ENCODE measurements at places on chromosomes 12 and 14.

DNA sequence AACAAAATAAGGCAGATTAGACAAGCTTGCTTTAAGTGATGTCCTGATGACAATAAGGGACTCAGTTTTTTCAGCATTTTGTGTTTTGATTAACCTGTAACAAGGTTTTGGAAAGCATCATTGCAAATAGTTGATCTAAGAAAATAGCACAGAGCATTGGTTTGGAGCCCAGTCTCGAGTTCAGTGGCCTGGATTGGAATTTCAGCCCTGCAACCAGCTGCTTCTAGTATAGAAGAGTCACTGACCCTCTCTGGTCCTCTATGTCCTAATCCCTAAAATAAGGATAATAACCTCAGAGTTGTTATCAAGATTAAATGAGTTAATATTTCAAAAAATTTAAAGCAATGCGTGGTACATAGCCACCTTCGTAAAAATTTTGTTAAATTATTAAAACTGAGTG lies 25.5 kb downstream of the PDZRN4 start:
- no peaks in the 10 kb centered on the region for H3K4me1 ChIP-seq
- H3K36me3 ChIP-seq = no peaks in the 10 kb centered on the region
- no peak overlapping the region for H3K4me3 ChIP-seq
- H3K27me3 ChIP-seq = no peaks in the 10 kb centered on the region
- H3K27ac ChIP-seq = no peak overlapping the region

DNA sequence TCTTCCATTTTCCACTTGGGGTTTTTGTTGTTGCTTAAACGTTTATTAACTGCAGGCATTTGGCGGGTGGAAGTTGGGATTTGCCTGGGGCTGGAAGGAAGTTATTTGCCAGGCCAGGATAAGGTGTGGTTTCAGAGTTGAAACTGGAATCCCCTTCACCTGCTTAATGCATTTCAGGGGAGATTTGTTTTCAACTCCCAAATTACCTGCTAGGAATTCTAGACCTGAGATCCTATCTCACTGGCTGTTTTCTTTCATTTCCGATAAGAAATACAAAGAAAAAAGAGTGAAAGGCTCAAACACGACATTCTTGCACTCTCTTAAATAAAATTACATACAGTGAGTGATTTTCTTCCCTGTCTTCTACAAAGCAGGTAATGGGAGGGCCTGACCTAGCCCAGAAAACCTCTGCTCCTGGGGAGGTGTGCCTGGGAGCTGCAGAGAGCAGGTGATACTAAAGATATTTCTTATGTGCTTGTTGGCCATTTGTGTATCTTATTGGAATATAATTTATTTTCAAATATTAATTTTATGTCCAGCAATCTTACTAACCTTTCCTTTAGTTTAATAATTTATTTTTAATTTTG lies 278.2 kb downstream of the ZFP36L1 start:
- no peak overlapping the region for H3K27ac ChIP-seq
- H3K4me1 ChIP-seq = peaks cover 25% of the 10 kb centered on the region
- H3K36me3 ChIP-seq = no peaks in the 10 kb centered on the region
- no peak overlapping the region for H3K4me3 ChIP-seq

GRCh38 chr14:50452979-50453705 lies 56.5 kb upstream of the CDKL1 start:
- no peak overlapping the region for H3K4me3 ChIP-seq
- H3K27ac ChIP-seq = no peak overlapping the region
- DNase-seq = no peak
- no peaks in the 10 kb centered on the region for H3K27me3 ChIP-seq
- no peaks in the 10 kb centered on the region for H3K4me1 ChIP-seq

GRCh38 chr12:46174061-46174662 lies 94.7 kb downstream of the SLC38A1 start:
- H3K4me1 ChIP-seq = no peaks in the 10 kb centered on the region
- H3K4me3 ChIP-seq = no peak overlapping the region
- H3K27me3 ChIP-seq = no peaks in the 10 kb centered on the region
- DNase-seq = no peak

DNA sequence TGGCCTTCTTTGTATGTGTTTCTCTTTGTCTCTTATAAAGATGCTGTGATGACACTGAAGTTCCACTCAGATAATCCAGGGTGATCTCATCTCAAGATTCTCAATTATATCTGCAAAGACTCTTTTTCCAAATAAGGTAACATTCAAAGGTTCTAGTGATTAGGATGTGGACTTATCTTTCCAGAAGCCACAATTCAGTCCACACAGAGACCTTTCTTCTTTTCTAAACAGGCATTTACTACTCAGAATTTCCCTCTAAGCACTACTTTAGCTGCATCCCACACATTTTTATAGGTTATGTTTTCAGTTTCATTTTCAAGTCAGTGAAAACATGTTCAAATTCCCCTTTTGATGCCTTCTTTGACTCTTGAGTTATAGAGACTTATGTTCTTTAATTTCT lies 9.0 kb upstream of the NKX2-1 start:
- no peak overlapping the region for H3K27ac ChIP-seq
- no peak overlapping the region for H3K4me3 ChIP-seq
- H3K4me1 ChIP-seq = 0 out of 2 replicates have a peak, but pooled peaks cover 3% of the 10 kb centered on the region
- DNase-seq = no peak
- no peaks in the 10 kb centered on the region for H3K27me3 ChIP-seq

- H3K4me3 ChIP-seq = no peak overlapping the region
- no peaks in the 10 kb centered on the region for H3K27me3 ChIP-seq
These were observed 604 bp downstream of the GLIPR1 start for GRCh38 chr12:75481013-75481705.

DNA sequence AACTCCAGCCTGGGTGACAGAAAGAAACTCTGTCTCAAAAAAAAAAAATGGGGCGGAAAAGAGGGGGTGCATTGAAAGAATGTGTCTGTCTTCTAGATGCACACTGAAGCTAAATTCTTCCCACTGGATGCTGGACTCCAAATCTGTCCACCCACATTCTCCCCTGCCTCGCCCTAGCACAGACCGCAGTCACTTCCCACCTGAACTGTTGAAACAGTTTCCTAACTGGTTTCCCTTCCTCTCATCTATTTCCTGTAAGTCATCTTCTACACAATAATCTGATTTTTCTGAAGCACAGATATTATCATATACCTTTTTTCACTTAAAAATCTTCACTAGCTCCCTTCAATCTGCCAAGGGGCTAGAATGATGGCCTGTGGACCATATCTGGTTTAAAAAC lies 1.5 kb upstream of the HCAR1 start:
- H3K27ac ChIP-seq = no peak overlapping the region
- DNase-seq = no peak
- H3K4me3 ChIP-seq = no peak overlapping the region
- no peaks in the 10 kb centered on the region for H3K27me3 ChIP-seq

- DNase-seq = no peak
- H3K36me3 ChIP-seq = no peaks in the 10 kb centered on the region
- H3K27me3 ChIP-seq = no peaks in the 10 kb centered on the region
- no peak overlapping the region for H3K4me3 ChIP-seq
- H3K27ac ChIP-seq = no peak overlapping the region
These were observed 9.6 kb upstream of the ENDOU start for GRCh38 chr12:47734725-47735480.

DNA sequence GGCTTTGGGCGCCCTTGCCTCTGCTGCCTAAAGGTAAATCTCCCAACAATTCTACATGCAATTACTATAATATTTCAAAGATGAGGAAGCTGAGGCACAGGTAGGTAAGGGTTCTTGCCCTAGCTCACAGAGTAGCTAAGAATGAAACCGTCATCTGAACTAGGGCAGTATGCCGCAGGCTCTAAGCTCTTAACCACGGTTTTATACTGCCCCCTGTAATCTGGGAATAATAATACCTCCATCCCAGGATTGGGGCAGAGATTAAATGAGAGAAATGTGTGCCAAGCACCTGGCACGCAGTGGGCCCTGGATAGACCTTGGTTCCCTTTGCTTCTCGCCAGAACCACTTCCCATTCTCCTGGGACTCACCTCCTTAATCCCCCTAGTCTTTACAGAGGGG lies 1.5 kb upstream of the HRK start:
- no peaks in the 10 kb centered on the region for H3K36me3 ChIP-seq
- peaks cover 11% of the 10 kb centered on the region for H3K27me3 ChIP-seq
- no peak for DNase-seq
- no peak overlapping the region for H3K27ac ChIP-seq

GRCh38 chr12:1310653-1311052 lies 283.7 kb downstream of the FBXL14 start:
- peak overlapping the region; percentile 6 for H3K27ac ChIP-seq
- no peak for DNase-seq
- no peaks in the 10 kb centered on the region for H3K36me3 ChIP-seq
- no peak overlapping the region for H3K4me3 ChIP-seq
- H3K27me3 ChIP-seq = no peaks in the 10 kb centered on the region

GRCh38 chr12:26928661-26929060 lies 9.1 kb downstream of the INTS13 start:
- H3K27me3 ChIP-seq = no peaks in the 10 kb centered on the region
- H3K4me3 ChIP-seq = no peak overlapping the region
- H3K4me1 ChIP-seq = 0 out of 2 replicates have a peak, but pooled peaks cover 3% of the 10 kb centered on the region
- no peak overlapping the region for H3K27ac ChIP-seq

DNA sequence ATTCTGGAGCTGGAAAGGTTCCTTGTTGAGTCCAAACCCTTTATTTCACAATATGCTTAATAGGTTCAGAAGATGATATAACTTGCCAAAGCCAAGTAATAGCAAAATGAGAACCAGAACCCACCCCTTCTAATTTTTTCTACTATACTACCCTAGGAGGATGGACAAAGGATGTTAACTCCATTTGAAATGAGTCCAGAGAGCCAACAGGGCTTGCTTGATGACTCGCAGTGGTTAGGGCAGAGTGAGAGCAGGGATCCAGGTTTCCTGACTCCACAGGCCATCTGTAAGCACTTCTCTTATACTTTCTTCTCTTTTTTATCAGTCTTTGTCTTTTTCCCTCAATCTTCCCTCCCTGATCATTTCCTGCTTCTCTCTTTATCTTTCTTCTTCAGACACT lies 668.1 kb downstream of the MED13L start:
- DNase-seq = no peak
- no peak overlapping the region for H3K4me3 ChIP-seq
- no peak overlapping the region for H3K27ac ChIP-seq
- no peaks in the 10 kb centered on the region for H3K4me1 ChIP-seq

DNA sequence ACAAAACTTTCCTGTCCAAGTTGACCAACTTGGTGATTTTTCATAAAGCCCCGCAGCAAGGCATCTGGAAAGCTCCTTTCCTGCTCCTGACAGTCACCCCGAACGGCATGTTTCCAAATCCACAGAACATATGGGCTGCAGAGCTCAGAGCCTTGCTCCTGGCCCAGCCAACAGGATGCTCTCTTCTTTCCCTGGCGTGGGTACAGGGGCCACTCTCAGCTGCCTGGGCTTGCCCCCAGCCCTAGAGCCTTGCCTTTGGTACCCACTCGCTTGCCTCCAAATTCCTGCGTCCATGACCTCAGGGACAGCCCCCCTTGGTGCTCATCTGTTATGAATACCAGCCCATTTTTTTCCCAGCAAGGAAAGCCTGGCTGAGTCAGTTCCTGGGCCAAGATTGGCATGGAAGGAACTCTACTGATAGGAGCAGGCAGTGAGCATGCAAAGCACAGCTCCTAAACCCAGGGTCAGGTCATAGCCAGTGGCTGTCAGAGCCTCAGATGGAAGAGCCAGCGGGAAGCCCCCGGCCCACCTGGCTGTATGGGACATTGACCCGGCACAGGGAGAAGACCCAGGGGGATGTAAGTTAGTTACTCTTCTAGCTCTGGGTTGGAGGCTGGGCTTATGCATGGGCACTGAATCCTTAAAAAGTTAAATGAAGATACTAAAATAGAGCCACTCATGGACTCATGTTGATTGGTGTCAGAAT lies 105.3 kb upstream of the RTL1 start:
- no peaks in the 10 kb centered on the region for H3K4me1 ChIP-seq
- H3K4me3 ChIP-seq = no peak overlapping the region
- no peaks in the 10 kb centered on the region for H3K27me3 ChIP-seq
- no peak overlapping the region for H3K27ac ChIP-seq
- H3K36me3 ChIP-seq = no peaks in the 10 kb centered on the region

DNA sequence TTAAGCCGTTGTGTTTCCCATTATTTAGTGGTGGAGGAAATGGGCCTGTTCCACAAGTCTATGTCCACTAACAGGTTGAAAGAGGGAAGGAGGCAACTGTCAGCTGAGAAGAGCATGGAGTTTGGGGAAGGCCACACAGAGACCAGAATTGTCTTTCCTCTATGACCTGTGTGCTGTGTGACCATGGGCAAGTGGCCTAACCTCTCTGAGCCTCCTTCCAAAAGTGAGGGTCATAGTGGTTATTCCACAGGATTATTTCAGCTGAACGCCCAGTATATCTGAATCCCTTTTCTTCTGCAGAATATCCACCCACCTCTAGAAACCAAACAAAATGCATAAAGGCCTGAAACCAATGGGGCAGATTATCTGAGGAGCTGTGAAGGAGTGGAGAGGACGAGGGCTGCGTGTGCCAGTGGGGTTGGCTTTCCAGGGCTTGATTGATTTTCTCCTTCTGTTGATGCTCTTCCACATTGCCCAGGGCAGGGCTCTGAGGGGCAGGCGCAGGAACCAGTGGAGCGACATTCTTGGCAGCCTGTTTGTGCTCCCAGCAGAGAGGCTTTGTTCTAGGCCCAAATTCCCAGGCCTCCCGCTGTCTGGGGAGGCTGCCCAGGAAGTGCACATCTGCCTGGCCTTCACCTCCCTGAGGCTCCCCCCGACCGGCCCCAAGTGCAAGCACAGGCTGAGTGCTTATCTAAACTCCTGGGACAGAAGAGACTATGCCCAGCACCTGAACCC lies 452.7 kb downstream of the BCL11B start:
- no peaks in the 10 kb centered on the region for H3K27me3 ChIP-seq
- H3K27ac ChIP-seq = no peak overlapping the region
- DNase-seq = peak; percentile 21
- H3K36me3 ChIP-seq = no peaks in the 10 kb centered on the region

DNA sequence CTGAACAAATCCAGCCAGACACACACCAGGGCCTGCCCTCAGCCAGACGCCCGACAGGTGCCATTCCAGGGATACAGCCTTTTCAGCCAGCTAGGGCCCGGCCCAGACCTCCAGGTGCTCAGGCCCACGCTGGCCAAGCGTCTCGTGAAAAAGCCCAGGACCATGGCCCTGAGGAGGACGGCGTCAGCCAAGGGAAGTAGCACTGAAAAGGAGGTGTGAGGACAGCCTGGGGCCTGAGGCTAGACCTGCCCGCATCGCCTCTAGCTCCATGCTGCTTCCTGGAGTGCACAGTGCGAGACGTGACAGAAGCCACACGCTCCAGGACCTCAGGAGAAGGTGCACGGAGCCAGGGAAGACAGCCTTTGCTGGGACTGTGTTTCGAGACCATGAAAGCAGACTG lies 29.8 kb downstream of the GOLGA3 start:
- H3K4me3 ChIP-seq = no peak overlapping the region
- H3K36me3 ChIP-seq = no peaks in the 10 kb centered on the region
- no peaks in the 10 kb centered on the region for H3K27me3 ChIP-seq

GRCh38 chr12:20398686-20399085 lies 30.3 kb downstream of the PDE3A start:
- no peaks in the 10 kb centered on the region for H3K27me3 ChIP-seq
- H3K27ac ChIP-seq = no peak overlapping the region
- no peak for DNase-seq
- H3K36me3 ChIP-seq = no peaks in the 10 kb centered on the region
